Stimulated activated CD8-positive, alpha-beta memory T cell treated with anti-CD3 and anti-CD28 coated beads, Interleukin-15, amount 100 ng/mL, for 24 hours (primary cell): ENCODE measurements at places on chromosomes 7 and 10.

DNA sequence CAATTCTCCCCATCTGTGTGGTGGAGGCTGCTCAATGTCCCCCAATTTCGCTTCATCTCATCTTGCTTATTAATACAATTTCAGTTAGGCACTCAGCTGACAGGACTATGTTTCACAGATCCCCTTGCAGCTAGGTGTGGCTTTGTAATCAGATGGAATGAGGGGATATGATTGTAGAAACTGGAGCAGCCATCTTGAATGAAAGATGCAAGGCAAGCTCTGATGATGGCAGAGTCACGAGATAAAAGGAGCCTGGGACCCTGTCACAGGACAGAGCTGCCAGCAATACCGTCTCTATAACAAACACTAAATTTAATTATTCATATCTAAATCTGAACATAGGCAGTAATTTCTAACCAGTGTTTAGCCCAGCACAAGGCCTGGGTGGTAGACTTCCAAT, 991 bp upstream of the DLD start:
- DNase-seq = no peak

- no peak for DNase-seq
Measured at GRCh38 chr10:2284071-2284470, 546.7 kb upstream of the ADARB2 start.

DNA sequence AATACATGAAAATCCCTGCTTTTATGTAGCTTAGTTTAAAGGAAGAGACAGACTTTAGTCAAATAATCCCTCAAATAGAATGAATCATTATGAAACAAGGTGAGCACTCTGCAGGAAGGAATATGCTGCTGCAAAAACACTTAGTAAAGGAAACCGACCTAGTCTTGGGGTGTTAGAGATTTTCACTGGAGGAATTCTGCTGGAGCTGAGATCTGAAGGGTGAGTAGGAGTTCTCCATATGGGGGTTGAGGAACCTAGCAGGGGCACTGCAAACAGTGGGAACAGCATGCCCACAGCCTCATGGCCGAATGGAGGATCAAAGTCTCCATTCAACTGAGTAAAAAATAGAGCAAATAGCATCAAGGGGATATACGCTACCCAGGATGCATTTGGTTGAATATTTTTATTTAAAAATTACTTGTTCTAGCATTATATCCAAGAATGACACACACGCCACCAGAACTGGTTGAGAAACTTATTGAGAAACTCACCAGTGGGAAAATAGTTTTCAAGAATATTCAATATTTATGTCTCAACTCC, 3.5 kb downstream of the ITIH2 start:
- no peak for DNase-seq

DNA sequence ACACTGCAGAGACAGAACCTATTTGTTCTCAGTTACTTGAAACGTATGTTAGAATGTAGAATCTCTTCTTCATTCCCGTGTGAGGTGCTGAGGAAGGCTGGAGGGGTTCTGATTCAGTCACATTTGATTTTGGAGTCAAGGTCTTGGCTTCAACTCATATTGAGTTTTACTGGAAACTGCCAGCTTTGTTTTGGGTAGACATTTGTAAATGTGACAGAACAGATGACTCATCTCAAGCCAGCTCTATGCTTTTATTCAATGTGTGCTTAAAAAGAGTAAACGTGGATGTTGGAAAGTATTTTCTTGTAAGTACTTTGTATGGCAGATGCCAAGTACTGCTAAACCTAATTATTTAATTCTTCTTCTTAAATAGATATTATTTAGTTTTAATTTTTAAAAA, 780.8 kb upstream of the C7orf33 start:
- DNase-seq = no peak

GRCh38 chr10:17443707-17444387, 10.5 kb downstream of the ST8SIA6 start:
- DNase-seq = no peak

DNA sequence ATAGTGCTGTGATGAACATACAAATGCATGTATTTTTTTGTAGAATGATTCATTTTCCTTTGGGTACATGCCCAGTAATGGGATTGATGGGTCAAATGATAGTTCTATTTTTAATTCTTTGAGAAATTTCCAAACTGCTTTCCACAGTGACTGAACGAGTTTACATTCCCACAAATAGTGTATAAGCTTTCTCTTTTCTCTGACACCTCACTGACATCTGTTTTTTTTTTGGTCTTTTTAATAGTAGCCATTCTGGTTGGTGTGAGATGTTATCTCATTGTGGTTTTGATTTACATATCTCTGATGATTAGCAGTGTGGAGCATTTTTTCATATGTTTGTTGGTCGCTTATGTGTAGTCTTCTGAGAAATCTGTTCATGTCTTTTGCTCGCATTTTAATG, 195.0 kb upstream of the AGK start:
- DNase-seq = no peak
